H7 (cell line): ENCODE measurements at places on chromosomes 5 and 9. TPM values are rescaled to one million over a fixed set of nuclear protein-coding genes. Genes with fewer than 3 reads are reported as not detected.
A peak's percentile ranks its signal among the peaks of the same experiment; 100 is the strongest.

DNA sequence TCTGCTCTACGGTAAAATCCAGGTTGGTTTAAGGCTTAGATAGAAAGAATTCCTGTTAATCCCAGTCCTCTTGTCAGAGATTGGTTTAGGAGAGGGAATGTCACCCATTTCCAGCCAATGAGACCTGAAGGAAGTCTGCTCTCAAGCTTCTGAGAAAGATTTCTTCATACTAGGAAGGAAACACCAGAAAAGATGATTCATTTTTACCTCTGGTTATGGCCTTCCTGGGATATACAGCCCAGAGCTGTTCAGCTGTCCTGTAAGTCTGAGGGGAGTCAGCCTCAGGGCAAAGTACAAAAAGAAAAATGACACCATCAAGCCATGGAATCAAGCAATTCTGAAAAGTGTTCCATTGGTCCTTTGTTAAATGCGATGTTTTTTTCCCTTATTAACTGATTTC is 18.6 kb upstream of the CFAP95 start:
- no peak for DNase-seq

DNA sequence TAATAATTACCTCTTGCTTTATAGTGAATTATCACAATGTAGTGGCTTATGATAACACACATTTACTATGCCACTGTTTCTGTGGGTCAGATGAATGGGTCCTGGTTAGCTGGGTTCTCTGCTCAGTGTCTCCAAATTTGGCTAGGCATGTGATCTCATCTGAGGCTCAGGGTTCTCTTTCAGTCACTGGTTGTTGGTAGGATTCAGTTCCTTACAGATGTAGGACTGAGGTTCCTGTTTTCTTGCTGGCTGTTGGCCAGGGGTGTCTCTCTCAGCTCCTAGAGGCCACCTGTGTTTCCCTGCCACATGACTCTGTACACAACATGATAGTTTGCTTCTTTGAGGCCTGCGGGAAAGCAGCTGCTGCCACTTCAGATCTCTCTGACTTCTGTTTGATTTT is 7.1 kb downstream of the NFX1 start:
- no peak for DNase-seq

GRCh38 chr9:113148781-113149510 is 1.9 kb upstream of the SLC31A2 start:
- no peak for DNase-seq

DNA sequence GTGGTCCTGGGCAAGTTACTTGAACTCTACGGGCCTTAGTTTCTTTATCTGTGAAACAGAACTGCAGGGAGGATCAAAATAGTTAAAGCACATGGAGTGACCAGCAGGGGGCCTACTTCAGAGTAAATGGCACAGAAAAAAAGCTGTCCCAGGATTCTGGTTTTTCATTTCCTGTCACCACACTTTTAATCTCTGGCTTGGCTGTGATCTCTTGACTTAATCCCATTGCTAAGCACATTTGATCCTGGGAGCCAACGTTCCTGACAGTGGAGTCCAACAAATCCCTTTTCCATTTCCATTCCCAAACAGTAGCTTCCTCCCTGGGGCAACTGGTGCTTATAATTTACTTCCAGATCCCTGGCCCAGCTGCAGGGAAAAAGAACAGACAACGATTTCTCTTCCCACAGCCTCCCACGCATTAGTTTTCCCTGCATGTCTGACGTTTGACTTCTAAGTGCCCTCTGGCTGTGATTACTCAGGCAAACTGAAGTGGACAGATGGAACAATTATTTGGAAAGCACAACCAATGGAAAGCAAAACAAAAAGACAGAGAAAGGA is 136.5 kb upstream of the STK32A start:
- DNase-seq: peak; percentile 22

Gene SLC6A7
- total RNA-seq: not detected in 2 replicates

- DNase-seq: no peak
Measured at GRCh38 chr5:178278358-178279023, 45.9 kb upstream of the PHYKPL start.

Gene LEAP2
- total RNA-seq: 0.70 and 0.94 TPM in 2 replicates

Gene GARIN3
- not detected in 2 replicates for total RNA-seq

- DNase-seq: no peak
Measured at GRCh38 chr5:156947925-156948324, 15.1 kb downstream of the TIMD4 start.

- DNase-seq: no peak
Measured at GRCh38 chr9:6538666-6539071, 106.9 kb downstream of the GLDC start.

DNA sequence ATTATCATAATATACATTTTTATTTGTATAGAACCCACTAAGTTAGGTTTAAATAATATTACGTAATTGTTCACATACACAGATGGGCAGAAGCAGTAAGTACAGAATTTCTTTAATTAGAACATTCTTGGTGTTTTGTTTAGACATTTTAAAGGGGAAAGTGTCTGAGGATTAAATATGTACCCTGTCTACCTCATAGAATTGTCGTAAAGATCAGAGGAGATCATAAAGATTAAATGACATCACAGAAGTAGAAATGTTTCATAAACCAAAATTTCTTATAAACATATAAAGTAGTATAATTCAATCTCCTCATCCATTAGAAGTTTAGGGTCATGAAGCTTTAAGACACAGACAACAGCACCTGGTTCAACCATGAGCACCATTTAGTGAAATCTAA is 20.1 kb downstream of the DEPDC1B start:
- no peak for DNase-seq

DNA sequence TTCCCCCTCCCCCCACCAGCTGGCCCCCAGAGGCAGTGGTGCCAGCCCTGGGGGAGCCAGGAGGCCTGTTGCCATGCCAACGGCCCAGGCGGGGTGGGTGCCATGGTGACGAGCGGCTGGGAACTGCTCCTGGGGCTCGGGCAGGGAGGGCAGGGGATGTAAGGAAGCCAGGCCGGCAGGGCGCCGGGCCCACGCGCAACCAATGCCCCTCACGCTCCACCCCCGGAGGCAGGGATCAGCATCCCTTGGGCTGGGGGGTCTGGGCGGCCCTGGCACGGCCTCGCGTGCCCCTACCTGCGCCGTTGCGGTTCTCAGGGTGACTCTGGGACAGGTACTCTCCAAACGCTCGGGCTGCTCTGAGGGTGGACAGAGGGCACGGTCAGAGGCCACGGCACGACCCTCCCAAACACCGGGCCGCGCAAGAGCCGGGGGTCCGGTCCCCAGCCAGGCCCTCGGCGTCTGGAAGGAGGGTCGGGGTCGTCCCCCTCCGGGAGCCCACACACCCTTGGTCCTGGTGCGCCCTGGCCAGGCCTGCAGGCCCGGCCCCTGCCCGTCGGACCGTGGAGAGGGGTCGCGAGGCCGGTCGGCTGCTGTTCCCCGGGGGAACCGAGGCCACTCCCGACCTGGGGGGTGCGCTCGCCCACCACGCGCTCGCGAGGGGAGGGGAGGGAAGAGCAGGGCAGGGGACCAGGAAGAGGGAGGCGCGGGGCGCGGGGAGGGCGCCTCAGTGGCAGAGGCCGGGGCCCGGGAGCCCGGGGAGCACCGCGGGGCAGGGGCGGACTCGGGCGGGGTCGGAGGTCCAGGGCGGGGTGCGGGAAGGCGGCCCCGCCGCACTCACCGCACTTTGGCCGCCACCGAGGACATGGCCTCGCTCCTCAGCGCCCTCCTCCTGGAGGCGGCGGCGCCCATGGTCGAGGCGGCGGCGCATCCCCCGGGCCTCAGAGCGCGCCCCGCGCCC is 661 bp downstream of the NSMF start:
- DNase-seq: peak; percentile 76

DNA sequence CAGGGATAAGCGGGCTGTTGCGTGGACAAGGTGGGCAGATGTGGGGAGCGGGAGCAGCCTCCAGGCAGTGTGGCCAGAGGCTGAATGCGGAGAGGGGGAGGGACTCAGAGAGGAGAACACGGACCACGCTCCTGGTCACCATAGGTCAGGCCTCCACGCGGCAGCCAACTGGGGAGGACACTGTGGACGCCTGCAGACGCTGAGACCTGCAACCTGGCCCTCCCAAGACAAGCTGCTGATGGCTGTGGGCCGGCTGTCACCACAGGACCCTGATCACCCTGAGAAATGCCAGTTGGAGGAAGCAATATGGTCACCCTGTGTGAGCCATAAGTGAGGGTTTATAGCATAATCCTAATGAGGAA is 16.8 kb downstream of the LPCAT1 start:
- no peak for DNase-seq

GRCh38 chr5:65555287-65555686 is 7.7 kb downstream of the CENPK start:
- no peak for DNase-seq

DNA sequence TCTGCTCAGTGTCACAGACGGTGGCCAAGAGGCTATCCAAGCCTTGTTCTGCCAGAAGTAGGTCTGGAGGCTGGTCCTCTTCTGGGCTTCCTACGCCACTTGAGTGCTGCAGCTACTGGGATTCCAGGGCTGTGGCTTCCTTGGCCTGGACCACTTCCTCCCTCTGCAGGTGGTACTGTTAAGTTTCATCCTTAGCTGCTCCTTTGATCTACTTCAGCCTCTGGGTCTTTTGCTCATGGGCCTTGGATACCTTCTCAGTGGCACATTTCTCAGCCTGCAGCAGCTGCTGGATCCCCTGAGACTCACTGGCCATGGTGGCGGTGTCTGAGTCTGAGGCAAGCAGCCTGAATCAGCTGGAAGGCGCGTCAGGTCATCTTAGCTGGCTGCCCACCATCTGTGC is 10.3 kb downstream of the CNOT8 start:
- peak; percentile 57 for DNase-seq

Gene WNK2
- total RNA-seq: 13.3 and 29.5 TPM in 2 replicates

- DNase-seq: no peak
Measured at GRCh38 chr5:14212838-14213237, 69.7 kb downstream of the TRIO start.

Gene BSPRY
- 1.5 and 2.3 TPM in 2 replicates for total RNA-seq

- no peak for DNase-seq
Measured at GRCh38 chr9:122991370-122991830, 42.1 kb upstream of the GPR21 start.

GRCh38 chr5:33032271-33033070 is 321.4 kb downstream of the NPR3 start:
- no peak for DNase-seq

DNA sequence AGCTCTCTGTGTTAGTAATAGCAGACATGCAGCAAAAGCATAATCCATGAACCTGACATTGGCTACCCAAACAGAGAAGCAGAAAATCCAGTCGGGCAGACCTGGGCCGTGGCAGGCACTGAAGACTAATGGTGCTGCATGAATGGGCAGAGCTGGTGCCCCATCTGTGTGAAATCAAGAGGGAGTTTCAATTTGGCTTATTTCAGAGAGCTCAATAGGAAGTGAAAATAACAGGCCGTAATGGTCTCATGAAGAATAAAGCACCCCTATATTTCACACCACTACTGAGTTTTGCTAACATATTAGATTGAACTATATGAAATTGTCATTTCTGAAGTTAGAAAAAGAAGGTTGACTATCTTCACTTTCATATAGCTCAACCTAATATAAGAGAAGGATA is 149.7 kb downstream of the ENC1 start:
- DNase-seq: no peak

DNA sequence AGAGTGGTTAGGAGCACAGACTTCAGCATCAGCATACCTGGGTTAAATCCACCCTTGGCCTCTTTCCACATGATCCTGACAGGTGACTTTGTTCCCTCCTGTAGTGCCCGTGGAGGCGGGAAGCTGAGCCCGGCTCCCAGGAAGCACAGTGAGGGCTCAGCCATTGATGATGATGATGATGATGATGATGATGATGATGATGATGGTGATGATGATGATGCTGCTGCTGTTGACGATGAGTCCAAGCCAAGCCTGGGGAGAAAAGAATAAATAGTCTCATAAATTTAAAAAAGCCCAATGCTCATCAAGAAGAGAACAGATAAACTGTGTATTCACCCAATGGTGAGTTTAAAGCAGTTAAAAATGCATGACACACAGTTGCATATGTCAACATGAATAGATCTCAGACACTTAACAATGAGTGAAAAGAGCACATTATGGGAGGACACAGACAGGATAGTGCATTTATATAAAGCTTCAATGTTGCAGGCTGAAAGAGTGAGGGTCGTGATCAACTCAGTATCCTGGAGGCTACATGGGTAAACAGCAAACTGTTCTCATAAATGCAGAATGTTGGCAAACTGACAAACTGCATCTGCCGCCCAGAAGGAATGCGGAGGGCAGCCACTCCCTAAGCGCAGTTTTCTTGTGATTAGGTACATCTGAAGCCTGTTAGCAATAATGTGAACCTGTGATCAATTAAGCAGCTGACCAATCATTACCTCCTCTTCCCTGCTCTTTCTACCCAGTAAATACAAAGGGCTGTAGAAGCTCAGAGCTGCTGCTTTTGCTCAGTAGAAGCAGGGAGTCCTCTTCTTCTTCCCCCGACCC is 11.7 kb upstream of the CFAP157 start:
- no peak for DNase-seq
